ENCODE measurements at places on chromosomes 4 and X. TPM values are rescaled to one million over a fixed set of nuclear protein-coding genes. Genes with fewer than 3 reads are reported as not detected.
A peak's percentile ranks its signal among the peaks of the same experiment; 100 is the strongest.

DNA sequence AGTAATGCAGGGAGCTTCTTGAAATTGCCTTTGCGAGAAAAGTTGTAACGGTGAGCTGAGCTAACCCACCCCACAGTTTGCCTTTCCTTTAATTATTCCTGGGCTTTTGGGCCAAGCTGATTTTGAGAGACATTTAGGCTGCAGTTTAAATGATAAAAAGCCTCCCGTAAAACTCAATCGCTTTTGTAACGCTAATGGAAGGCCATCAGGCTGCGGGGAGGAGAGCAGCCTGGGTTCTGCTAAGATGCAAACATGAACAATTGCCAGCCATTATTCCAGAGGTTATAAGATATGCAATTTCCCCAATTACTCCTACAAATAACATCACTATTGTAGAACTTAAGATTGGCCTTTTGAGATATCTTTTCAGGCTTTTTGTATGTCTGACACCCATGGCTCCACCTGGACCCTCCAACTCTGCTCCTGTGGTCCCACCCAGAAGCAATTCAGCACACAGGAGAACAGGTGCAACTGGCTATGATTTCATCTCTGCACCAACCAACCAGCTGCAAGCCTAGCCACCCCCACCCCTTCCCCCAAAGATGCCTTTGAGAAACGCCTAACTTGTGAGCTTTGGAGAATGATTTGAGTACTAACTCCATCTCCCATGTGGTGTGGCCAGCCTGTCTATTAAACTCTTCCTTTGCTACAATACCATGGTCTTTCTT, 108.2 kb upstream of the FAM9C start:
- DNase-seq: no peak

DNA sequence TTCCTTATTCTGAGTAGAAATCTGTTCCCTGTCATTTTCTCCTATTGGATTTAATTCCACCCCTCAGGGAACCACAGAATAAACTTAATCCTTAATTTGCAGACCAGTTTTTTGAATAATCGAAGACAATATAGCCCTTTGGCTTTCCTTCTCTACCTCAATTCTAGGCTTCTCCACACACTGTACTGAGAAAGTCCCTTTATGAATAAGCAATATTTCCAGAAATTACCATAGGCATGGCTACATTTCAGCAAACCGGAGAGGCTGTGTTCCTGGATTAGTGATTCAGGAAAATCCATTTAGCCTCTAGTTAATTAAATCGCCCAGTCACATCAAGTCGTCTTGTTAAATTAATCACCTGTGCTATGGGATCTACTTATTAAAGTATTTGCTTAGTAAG, 125.1 kb downstream of the ANAPC4 start:
- no peak for DNase-seq

GRCh38 chr4:188691811-188692210, 552.6 kb downstream of the TRIML1 start:
- no peak for DNase-seq

GRCh38 chrX:55160685-55161552, 59.2 kb upstream of the PAGE5 start:
- DNase-seq: peak; percentile 90

- no peak for DNase-seq
Observed at GRCh38 chr4:169741569-169741968, 16.2 kb downstream of the HPF1 start.

- DNase-seq: no peak
Observed at GRCh38 chrX:110120025-110120424, 117.1 kb downstream of the TMEM164 start.

GRCh38 chrX:37765507-37765906, 14.4 kb upstream of the CYBB start:
- no peak for DNase-seq

GRCh38 chrX:121886557-121886956, 839.1 kb downstream of the GLUD2 start:
- no peak for DNase-seq

DNA sequence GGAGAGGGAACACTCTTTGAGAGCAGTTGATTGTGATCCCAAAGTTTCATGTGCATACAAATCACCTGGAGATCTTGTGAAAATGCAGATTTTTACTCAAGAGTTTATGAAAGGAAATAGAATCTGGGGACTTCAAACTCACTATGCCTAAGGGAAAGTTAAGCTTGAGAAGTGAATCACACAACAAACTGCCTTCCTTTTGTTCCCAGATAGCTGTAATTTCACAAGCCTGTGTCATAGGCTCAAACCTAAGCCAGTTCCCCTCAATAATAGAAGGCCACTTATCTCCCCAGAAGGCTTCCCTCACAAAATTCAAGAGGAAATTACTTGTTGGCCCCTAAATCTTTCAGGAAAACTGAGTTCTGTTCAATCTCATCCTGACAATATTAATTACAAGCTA, 132.8 kb upstream of the MAGEB16 start:
- DNase-seq: no peak

GRCh38 chr4:109574931-109575804, 15.1 kb downstream of the MCUB start:
- no peak for DNase-seq

DNA sequence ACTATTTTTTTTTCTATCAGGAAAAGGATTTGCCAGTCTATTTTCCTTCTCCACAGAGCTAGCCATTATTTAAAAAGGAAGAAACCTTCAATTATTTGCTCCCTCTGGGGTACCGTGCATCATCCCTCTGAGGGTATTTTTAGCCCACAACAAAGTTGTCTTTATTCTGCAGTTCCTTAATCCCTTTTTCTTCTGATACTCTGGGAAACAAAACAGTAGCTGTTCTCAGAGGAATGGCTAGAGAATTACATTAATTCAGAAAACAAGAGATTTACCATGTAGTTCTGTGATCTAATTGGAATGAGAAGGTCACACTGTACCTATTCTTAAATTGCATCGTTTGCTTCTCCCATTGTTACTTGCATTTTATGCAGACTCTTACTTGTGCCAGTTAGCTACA, 1056.7 kb downstream of the STIM2 start:
- DNase-seq: peak; percentile 15

GRCh38 chr4:15765910-15766697, 12.0 kb upstream of the CD38 start:
- no peak for DNase-seq

- DNase-seq: no peak
Observed at GRCh38 chrX:50003927-50004326, 81.5 kb downstream of the CLCN5 start.

GRCh38 chrX:107571296-107571998, 56.9 kb upstream of the PRPS1 start:
- peak; percentile 92 for DNase-seq

GRCh38 chr4:4455210-4455865, 68.4 kb downstream of the NSG1 start:
- peak; percentile 36 for DNase-seq

GRCh38 chr4:146232131-146232722, 17.9 kb downstream of the REELD1 start:
- DNase-seq: peak; percentile 59

DNA sequence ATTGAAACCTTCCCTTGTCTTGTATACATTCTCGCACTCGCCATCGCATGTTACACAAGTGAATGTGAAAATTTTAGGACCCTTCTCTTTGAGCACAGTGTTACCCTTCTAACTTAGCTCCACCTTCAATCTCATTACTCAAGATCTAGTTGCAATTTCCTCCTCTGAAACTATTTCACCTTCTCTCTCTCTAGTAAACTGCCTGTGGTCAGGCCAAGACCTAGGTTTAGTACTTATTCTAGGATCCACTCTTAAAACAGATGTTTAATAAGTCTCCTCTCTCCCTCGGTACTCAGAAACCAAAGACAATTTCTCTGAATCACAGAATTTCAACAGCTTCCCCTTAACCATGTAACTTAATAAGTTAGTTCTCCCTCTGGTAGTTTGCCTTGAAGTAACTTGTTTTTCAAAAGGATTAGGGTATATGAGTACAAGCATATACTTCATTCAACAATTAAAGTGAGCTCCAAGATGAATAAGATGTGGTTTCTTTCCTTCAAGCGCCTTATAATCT, 156.0 kb downstream of the SH3KBP1 start:
- DNase-seq: no peak

DNA sequence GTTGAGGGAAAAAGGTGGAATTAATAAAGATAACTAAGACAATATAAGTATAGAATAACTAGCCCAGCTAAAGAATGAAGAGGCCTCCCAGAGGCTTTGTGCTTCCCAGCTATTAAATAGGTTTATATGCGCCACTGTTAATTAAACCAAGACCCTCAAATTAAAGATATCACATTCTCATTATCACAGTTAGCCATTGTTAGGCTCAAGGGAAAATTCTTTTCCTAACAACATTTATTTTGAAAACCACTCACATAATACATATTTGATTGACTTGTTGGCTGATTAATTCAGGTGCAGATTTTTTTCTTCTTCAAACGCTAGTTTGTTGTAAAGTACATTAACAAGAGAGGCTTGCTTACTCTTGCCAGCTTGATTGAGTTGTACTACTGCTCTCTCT, 216.8 kb upstream of the TRAM1L1 start:
- DNase-seq: no peak

GRCh38 chr4:12545812-12546211, 938.3 kb downstream of the RAB28 start:
- DNase-seq: no peak

DNA sequence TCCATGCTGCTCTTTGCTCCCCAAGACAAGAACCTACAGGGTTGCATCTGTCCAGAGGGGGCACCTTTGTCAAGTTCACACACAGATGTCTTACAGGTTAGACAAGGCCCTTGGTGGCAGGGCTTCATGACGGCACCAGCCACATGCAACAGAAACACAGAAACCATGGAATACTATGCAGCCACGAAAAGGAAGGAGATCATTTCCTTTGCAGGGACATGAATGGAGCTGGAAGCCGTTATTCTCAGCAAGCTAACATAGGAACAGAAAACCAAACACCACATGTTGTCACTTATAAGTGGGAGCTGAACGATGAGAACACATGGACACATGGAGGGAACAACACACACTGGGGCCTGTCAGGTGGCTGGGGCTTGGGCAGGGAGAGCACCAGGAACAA, 85.1 kb upstream of the NDP start:
- no peak for DNase-seq

- no peak for DNase-seq
Observed at GRCh38 chr4:172410363-172410762, 597.2 kb downstream of the GALNTL6 start.

DNA sequence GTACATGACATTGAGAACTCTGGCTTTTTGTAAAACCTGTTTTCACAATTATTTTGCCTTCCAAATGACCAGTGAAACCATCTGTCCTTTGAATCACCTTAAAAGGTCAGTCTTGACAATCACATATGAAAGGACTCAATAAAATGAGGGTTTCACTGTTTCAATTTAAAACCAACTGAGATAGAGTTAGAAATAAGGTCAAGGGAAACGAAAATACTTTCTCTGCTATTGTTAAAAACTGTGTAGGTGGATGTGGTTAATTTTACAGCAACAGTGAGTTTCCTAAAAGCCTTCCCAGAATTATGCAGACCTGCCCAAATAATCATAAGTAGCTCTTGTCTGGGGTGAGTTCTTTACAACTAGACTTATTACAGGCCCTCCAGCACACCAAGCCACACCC, 839.9 kb downstream of the RAB28 start:
- DNase-seq: no peak

DNA sequence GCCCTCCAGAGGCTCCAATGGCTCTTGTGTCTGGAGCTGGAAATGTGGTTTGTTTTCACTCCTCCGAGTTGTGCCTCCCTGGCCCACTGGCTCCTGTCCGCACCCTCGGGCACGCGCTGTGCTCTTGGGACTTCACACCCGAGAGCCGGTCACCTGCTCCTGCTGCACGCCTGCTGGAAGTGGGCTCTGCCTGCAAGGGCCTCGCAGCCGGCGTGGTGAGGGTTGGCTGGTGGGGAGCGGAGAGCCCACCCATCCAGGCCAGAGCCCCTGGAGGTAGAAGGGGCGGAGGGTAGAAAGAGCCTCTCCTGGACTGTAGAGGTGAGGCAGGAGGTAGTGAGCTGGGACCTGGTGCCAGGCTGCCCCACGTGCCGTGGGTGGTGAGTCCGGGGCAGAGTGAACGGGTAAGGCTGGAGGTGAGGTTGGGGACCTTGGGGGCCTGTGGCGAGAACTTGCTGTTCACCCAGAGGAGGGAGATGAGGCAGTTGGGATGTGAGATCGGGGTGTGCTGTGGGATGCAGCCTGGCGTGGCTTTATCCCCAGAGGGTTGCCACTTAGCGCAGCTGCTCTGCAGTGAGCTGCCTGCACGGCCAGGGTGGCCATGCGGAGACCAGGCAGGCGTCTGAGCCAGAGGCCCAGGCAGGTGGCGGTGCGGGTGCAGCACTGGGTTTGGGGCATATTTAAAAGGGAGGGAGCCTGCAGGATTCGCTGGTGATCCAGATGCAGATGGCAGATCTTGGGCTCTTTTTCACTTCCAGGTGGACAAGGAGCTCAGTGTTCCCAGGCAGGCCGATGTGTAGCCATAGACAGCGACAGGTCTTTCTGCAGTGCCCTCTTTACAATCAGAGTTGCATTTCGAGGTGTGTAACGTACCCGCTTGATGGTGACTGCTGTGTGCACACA, 48.8 kb downstream of the PCGF3 start:
- DNase-seq: no peak

GRCh38 chrX:57951666-57952319, 41.5 kb upstream of the ZXDA start:
- DNase-seq: no peak

DNA sequence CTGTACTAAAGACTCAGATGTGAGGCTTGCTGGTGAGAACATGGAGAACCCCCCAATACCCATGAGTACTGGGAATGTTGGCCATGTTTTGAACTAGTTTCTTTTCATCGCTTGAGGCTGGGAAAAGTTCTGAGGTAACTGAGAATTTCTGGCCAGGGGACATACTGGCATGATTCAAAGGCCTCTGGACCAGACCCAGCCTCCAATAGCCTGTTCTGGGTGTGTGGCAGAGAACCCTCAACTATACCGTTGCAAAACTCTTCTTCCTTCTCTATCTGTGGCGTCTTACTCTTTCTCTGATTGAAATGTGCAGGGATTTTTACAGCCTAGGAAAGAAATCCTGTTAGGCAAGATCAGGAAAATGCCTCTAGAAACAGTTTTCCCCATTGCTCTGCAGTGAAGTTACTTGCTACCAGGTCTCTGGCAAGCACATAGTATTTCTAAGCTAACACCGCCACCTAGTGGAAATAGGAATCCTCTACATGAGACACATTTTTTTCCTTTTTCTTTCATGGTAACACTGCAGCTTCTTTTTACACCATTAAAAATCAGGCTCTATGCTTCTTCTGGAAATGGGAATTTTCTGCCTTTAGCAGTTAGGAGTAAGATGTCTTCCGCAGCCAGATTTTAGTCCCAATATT, 170.7 kb upstream of the ZCCHC13 start:
- peak; percentile 62 for DNase-seq

- no peak for DNase-seq
Observed at GRCh38 chrX:24357106-24357505, 3.3 kb upstream of the SUPT20HL1 start.

GLRB gene
- total RNA-seq: 11.1 TPM

TRMT10A gene
- 9.7 TPM for total RNA-seq

YTHDC1 gene
- total RNA-seq: 23.2 TPM

RAB33A gene
- total RNA-seq: 1.6 TPM

SYTL5 gene
- 4.3 TPM for total RNA-seq

MCF2 gene
- total RNA-seq: not detected

FGF2 gene
- total RNA-seq: 3.3 TPM

All from RPMI7951 (cell line).